ENCODE measurements at places on chromosomes 7 and 10. TPM values are rescaled to one million over a fixed set of nuclear protein-coding genes. Genes with fewer than 3 reads are reported as not detected.

The UCMA gene
- total RNA-seq, result not detected

The LRGUK gene
- total RNA-seq, result 0.43 TPM

The TCAF2 gene
- total RNA-seq, result 0.06 TPM

The OPALIN gene
- total RNA-seq, result not detected

The CYP3A4 gene
- not detected for total RNA-seq

The TAS2R38 gene
- not detected for total RNA-seq

The PRF1 gene
- total RNA-seq, result not detected

The HECW1 gene
- not detected for total RNA-seq

The ZNF511 gene
- 97.4 TPM for total RNA-seq

The TYSND1 gene
- 29.9 TPM for total RNA-seq

The TRPV6 gene
- total RNA-seq, result not detected

The GNAT3 gene
- total RNA-seq, result not detected

The LRRD1 gene
- not detected for total RNA-seq

The PNLIP gene
- total RNA-seq, result not detected

The POLD2 gene
- total RNA-seq, result 253 TPM

The CXCL12 gene
- not detected for total RNA-seq

The PYROXD2 gene
- total RNA-seq, result not detected

The DTX2 gene
- total RNA-seq, result 20.1 TPM

The CPA2 gene
- not detected for total RNA-seq

The ODAD2 gene
- not detected for total RNA-seq

The ITGB8 gene
- total RNA-seq, result not detected

The ZNF467 gene
- total RNA-seq, result 9.8 TPM

The MIOS gene
- 224 TPM for total RNA-seq

The ZNF425 gene
- total RNA-seq, result 3.4 TPM

The LDB3 gene
- 0.37 TPM for total RNA-seq

The NOS3 gene
- 34.5 TPM for total RNA-seq

The PLXNA4 gene
- total RNA-seq, result under 0.01 TPM

The SLC26A5 gene
- not detected for total RNA-seq

The GIMAP6 gene
- total RNA-seq, result not detected

The TAS2R3 gene
- not detected for total RNA-seq

The PAX4 gene
- not detected for total RNA-seq

The SAP25 gene
- total RNA-seq, result not detected

The SORBS1 gene
- total RNA-seq, result not detected

The NEUROD6 gene
- not detected for total RNA-seq

The FBXL13 gene
- total RNA-seq, result 1.7 TPM

The HTR5A gene
- total RNA-seq, result not detected

The NPSR1 gene
- total RNA-seq, result not detected

The C10orf62 gene
- total RNA-seq, result not detected

The ADARB2 gene
- total RNA-seq, result not detected

The VIPR2 gene
- total RNA-seq, result not detected

The HOXA9 gene
- total RNA-seq, result 71.2 TPM

The CYP26C1 gene
- total RNA-seq, result not detected

The MDH2 gene
- total RNA-seq, result 192 TPM
